ENCODE measurements at places on chromosomes 1 and 21. TPM values are rescaled to one million over a fixed set of nuclear protein-coding genes. Genes with fewer than 3 reads are reported as not detected.

GRCh38 chr1:169105087-169105433 lies 1.4 kb upstream of the ATP1B1 start:
- DNase-seq: no peak

GRCh38 chr1:73914951-73915350 lies 283.0 kb downstream of the LRRIQ3 start:
- no peak for DNase-seq

DNA sequence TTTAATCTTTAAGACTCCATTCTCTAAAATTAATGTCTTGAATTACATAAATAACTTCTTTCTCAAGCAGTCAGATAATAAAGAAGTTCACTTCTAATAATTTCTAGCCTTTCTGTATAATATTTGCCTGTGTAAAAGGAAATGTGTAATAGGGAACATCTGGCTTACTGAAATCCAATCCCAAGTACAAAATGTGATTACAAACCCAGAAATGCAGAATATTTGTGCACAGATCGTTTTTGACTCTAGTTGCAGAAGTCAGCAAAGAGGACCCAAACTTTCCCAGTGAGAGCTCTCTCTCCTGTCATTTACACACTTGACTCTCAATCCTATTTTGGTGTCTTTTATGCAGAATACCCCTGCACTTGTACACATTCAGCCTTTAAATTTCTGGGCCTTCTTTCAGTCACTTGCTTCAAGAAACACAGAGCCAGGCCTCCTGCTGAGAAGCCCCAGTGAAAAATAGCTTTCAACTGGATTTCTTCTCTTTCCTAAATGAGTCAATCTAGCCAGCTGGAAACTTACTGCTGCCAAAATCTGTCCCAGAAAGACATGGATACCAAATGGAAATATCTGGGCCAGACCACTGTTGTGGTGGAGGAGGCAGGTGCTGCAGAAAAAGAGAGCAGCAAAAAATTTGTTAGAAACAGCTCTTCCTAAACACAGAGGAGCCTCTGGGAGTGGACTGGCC lies 68.5 kb upstream of the ADAM30 start:
- peak; percentile 35 for DNase-seq

DNA sequence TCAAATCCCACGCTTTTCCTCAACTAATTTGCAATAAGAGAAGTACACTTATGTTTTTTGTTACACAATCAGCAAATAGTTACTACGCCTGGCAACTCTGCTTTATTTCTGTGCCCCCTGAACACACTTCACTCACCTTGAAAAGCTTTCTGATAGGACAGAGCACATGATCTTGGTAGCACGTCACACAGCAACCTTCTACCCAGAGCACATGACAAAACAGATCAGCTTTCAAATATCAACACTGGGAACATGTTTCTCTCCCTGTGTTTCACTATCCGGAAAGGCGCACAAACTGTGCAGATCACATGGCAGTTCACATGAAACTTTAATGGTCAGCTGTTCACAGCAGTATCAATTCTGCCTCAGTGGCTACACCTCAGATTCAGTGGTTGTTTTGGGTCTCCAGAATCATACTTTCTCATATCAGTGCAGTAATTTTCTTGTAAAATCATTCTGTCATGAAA lies 2.2 kb downstream of the SLC19A2 start:
- DNase-seq: no peak

- DNase-seq: no peak
Measured at GRCh38 chr21:33541105-33541711, 709 bp downstream of the GART start.

DNA sequence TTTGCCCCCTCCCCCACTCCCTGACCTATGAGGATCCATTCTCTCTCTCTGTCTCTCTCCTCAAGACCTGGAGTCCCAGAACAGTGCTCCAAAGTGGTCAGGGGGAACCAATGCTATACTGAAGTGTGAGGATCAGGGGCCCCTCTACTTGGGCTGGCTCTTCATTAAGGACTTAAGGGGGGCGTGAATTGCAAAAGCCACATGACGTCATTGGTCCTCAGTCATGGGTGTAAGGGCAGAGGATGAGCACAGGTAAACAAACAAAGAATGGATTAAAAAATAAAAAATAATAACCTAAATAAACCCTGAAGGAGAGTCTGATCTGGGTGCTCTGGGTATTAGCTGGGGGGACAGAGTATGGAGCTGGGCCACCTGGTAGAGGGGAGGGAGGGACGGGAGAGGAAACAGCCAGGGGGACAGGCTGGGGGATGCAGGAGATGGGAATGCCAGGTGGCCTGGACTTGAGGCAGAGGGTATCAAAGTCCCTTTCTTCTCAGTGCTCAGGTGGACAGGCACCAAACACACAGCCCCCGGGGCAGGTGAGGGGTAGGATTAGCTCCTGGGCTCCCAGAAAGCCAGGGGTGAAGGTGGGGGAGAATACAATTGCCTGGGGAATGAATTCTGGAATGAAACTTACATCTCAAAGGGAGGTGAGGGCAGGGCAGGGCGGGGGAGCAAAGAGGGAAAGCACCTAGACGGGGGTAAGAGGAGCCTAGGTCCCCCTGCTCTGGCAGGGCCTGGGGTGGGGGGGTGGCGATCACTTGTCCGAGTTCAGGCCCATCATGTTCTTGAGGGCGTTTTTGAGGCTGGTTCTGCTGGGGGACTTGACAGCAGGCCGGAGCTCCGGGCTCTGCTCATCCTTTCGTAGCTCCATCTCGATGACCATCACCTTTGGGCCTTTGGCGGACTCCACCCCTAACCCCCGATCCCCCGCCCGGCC lies 4.6 kb downstream of the MPZ start:
- DNase-seq: no peak

GRCh38 chr1:85311818-85312217 lies 35.4 kb upstream of the BCL10 start:
- no peak for DNase-seq

The F13B gene
- total RNA-seq: not detected

GRCh38 chr1:196091397-196092135 lies 516.7 kb downstream of the KCNT2 start:
- no peak for DNase-seq

GRCh38 chr1:81224222-81224621 lies 576.5 kb upstream of the ADGRL2 start:
- DNase-seq: no peak

DNA sequence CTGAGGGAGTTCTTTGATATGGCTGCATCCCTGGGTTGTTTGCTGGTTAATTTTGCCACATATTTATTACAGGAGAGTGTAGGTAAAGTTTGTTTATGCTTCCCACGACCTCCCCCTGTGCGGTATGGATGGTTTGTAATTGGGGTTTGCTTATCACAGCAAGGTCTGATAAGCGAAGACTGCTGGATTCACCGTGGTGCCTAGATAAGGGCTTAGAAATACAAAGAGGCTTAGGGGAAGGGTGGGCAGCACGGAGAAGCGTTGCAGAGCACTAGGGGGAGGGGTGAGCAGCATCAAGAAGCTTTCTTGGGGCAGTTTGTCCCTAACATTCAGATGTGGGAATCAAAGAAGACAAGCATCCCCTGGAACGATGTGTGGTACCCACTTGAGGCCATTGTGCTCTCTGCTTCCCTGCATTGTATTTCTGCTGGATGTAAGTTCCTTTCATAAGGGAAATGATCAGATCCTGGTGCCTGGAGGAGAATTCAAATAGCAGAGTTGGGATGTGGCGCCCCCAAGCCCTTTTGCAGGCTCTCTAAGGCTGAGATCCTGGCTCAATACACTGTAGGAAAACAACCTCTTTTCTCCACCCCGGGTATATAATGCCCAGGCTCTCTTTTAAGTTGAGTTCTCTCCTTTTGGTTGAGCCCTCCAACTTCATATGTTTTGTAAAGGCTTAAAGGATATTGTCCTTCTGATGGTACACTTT lies 598.1 kb upstream of the ADGRL4 start:
- no peak for DNase-seq

GRCh38 chr1:156690675-156691036 lies 13.4 kb upstream of the NES start:
- no peak for DNase-seq

DNA sequence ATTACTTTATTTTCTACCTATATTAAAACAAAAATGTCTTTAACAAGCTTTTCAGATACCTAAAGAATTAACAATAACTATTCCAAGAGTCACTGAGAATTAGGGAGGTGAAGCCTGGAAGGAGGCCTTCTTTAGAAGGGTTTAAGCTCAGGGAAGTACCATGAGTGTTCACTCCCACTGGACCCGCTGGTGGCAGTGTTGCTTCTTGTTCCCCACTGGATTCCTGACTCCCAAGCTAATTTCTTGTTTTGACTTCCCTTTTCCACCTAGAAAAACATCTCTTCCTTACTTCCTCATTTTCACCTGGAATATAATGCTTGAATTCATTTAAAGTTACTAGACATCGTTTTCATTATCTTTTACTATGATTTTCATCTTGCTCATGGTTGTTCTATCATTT lies 264.2 kb downstream of the HMCN1 start:
- no peak for DNase-seq

DNA sequence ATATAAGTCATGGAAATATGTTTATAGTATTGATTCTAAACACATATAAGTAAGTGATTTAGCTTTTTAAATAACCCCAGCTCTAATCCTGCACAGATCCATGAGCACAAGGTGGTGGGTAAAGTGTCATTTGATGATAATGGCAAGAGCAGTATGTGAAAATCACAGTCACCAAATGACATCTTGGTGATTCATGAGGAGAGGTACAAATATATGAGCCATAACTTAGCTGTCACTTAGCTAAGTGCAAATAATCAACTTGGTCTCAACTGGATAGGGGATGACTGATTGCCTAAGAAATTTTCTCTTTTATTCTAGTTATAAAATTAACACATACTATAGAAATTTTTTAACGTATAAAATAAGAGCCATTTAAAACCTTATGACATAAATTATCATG lies 198.1 kb downstream of the ZZZ3 start:
- no peak for DNase-seq

The CELA2A gene
- total RNA-seq: not detected

GRCh38 chr1:28703629-28704028 lies 33.1 kb upstream of the YTHDF2 start:
- DNase-seq: no peak

The ARHGAP29 gene
- 15.4 TPM for total RNA-seq

GRCh38 chr1:239025223-239025622 lies 361.1 kb upstream of the CHRM3 start:
- DNase-seq: no peak

- DNase-seq: no peak
Measured at GRCh38 chr1:52266507-52266906, 99.5 kb downstream of the CC2D1B start.

- no peak for DNase-seq
Measured at GRCh38 chr21:38760017-38760761, 45.5 kb upstream of the ETS2 start.

The AADACL4 gene
- not detected for total RNA-seq

The CD52 gene
- 1.1 TPM for total RNA-seq

GRCh38 chr21:36239585-36239984 lies 80.4 kb upstream of the MORC3 start:
- DNase-seq: no peak

- DNase-seq: no peak
Measured at GRCh38 chr1:209172286-209172685, 411.2 kb upstream of the CAMK1G start.
